ENCODE measurements at places on chromosomes 1 and 21. TPM values are rescaled to one million over a fixed set of nuclear protein-coding genes. Genes with fewer than 3 reads are reported as not detected.

DNA sequence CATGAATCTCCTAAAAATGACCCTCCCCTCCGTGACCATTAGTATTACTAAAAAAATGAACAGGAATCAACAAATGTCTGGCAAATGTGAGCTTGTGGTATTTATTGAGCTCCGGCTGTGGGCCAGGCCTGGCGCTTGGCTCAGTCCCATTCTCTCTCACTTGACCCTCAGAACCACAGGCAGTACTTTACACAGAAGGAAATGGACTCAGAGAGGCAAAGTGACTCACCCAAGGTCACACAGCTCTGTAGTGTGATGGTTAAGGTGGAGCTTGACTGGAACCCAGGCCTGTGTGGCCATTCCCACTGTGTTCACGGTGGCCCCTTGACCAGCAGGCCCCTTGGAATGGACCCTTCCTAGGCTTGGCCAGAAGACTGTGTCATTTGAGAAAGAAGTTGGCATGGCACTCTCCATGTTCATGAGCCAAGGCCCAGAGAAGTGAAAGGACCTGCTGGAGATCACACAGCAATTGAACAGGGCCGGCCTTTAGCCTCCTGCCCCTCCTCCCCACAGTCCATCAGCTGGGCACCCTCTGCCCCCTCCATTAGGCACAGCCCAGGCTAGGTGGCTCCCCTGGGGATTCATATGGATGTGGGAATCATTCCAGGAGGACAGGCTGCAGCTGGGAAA is 32.1 kb downstream of the FAM151A start:
- no peak overlapping the region for H3K4me3 ChIP-seq
- no peak overlapping the region for H3K27ac ChIP-seq
- no peak for DNase-seq
- H3K27me3 ChIP-seq = no peaks in the 10 kb centered on the region
- no peaks in the 10 kb centered on the region for H3K4me1 ChIP-seq
- no peaks in the 10 kb centered on the region for H3K36me3 ChIP-seq

Gene AMY2A
- not detected for total RNA-seq

DNA sequence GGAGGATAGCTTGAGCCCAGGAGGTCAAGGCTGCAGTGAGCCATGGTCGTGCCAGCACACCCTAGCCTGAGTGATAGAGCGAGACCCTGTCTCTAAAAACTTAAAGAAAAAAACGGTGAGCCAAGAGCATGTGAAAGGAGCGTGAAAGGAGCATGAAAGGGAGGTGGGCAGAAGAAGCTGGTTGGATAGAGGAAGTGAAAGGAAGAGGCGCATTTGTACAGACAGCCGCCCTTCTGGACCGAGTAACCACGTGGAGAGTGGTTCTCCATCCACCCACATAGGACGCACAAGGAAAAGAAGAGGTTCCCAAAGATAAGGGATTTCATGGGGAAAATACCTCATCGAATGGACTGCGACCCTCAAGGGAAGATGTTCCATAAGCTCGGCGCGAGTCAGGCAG is 60.4 kb upstream of the IFNAR2 start:
- no peaks in the 10 kb centered on the region for H3K36me3 ChIP-seq
- no peak overlapping the region for H3K4me3 ChIP-seq
- no peak for DNase-seq
- no peak overlapping the region for H3K27ac ChIP-seq
- H3K4me1 ChIP-seq = no peaks in the 10 kb centered on the region

GRCh38 chr1:227945891-227946623 is 1.7 kb downstream of the WNT9A start:
- peak overlapping the region; percentile 63 for H3K4me3 ChIP-seq
- H3K36me3 ChIP-seq = no peaks in the 10 kb centered on the region
- peaks cover 19% of the 10 kb centered on the region for H3K27me3 ChIP-seq

Gene RAP1GAP
- total RNA-seq = 8.0 TPM

DNA sequence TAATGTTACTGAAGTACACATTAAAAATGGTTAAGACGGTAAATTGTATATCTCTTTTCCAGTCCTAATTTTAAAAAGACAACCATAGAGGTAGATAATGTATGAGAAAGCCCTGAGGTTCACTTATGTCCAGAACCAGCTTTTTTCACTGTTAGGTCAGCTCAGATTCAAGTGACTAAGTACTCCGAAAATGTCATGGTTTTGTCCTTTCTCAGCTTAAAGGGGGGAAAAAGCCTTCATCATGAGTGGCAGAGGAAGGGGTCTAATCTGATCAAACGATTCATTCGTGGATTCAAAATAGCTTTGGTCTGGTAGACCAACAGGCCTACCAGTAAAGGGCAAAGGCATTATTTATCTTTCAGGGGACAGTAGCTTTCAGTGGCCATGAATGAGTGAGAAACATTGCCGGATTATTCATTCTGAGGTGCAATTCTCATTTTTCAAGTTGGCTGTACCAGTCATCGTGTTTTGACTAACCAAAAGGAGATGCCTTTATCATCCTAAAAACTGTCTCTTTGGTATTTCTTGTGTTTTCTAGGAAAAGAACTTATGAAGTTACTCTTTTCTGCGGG is 208.4 kb downstream of the HHIPL2 start:
- no peaks in the 10 kb centered on the region for H3K36me3 ChIP-seq
- H3K27me3 ChIP-seq = peaks cover 13% of the 10 kb centered on the region
- no peak overlapping the region for H3K27ac ChIP-seq
- H3K4me3 ChIP-seq = no peak overlapping the region

Gene C1QB
- not detected for total RNA-seq

DNA sequence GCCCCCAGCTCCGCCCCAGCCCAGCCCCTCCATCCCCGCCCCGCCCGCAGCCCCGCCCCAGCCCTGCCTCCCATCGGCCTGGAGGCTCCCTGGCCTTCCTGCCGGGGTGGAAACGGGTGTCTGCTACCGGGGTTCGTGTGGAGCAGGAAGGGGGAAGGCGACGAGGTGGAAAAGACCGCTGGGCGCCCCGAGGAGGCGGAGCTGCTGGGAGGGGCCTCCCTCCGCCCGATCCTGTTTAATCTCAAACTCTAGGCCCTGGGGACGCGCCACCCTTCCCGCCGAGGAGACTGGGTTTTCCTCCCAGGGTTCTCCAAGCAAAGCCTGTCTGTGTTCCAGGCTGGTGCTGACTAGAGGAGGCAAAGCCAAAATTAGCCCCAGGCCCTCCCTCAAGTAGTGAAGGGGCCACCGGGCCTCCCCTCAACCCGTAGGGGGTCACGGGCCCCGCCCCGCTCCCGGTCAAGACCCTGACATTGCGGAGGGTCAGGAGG is 16.2 kb upstream of the TTLL10 start:
- peak overlapping the region; percentile 56 for H3K4me3 ChIP-seq
- H3K27me3 ChIP-seq = no peaks in the 10 kb centered on the region
- H3K36me3 ChIP-seq = no peaks in the 10 kb centered on the region
- DNase-seq = peak; percentile 64

Gene SEC22B
- 42.3 TPM for total RNA-seq

DNA sequence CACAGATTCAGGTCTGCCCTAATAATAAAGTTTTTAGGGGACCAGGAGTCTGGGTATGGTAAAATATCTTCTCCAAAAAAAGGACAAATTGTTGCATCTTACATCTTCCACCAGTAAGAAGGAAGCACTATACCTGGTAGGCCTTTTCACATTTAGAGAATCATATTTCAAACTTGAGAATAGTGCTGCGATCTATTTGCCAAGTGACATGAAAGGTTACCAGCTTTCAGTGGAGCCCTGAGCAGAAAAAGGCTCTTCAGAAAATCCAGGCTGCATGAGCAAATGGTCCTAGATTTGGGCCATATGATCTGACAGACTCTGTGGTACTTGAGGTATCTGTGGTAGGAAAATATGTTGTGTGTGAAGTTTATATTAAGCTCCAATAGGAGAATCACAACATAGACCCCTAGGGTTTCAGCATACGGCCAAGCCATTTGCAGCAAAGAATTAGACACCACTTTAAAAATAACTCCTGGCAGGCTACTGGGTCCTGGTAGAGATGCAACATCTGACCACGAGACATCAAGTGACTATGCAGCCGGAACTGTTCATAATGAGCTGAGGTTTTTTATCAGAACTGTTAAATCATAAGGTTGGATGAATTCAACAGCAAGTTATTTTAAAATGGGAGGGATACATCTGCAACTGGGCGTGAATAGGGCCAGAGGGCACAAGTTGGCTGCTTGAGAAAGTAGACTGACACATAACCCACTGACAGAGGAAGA is 38.6 kb upstream of the CCDC190 start:
- no peak overlapping the region for H3K4me3 ChIP-seq
- H3K27ac ChIP-seq = no peak overlapping the region

GRCh38 chr1:25469177-25469576 is 38.5 kb downstream of the MACO1 start:
- no peaks in the 10 kb centered on the region for H3K27me3 ChIP-seq
- peaks cover 17% of the 10 kb centered on the region for H3K36me3 ChIP-seq
- H3K4me3 ChIP-seq = no peak overlapping the region

Gene OR2T33
- not detected for total RNA-seq

Gene LCE1C
- total RNA-seq = not detected

GRCh38 chr1:184559117-184559713 is 172.4 kb downstream of the C1orf21 start:
- peaks cover 3% of the 10 kb centered on the region for H3K36me3 ChIP-seq
- no peaks in the 10 kb centered on the region for H3K27me3 ChIP-seq
- peaks cover 23% of the 10 kb centered on the region for H3K4me1 ChIP-seq
- no peak for DNase-seq
- no peak overlapping the region for H3K4me3 ChIP-seq
- H3K27ac ChIP-seq = no peak overlapping the region

- H3K27me3 ChIP-seq = no peaks in the 10 kb centered on the region
- H3K4me1 ChIP-seq = peaks cover 19% of the 10 kb centered on the region
- DNase-seq = no peak
- H3K36me3 ChIP-seq = peaks cover 27% of the 10 kb centered on the region
- H3K27ac ChIP-seq = peak overlapping the region; percentile 88
Measured at GRCh38 chr1:235239851-235240250, 78.8 kb upstream of the RBM34 start.

DNA sequence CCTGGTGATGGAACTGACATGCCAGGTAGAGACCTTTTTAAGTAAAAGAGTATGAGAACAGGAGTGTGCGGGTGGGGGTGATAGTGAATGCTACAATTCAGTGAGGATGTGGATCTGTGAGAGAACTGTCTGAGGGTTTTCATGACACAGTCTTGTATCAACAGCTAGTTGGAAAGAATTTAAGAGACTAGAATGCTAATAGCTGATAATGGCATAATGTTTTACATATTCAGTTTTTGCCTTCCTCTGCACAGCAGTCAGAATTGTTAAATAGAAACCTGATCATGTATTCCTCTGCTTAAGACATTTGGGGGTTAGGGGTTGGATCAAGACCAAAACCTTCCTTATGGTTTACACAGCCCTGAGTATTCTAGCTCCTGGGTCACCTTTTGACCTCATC is 152.8 kb upstream of the ZRANB2 start:
- H3K27me3 ChIP-seq = no peaks in the 10 kb centered on the region
- no peak overlapping the region for H3K4me3 ChIP-seq
- H3K4me1 ChIP-seq = peaks cover 12% of the 10 kb centered on the region
- H3K36me3 ChIP-seq = no peaks in the 10 kb centered on the region

DNA sequence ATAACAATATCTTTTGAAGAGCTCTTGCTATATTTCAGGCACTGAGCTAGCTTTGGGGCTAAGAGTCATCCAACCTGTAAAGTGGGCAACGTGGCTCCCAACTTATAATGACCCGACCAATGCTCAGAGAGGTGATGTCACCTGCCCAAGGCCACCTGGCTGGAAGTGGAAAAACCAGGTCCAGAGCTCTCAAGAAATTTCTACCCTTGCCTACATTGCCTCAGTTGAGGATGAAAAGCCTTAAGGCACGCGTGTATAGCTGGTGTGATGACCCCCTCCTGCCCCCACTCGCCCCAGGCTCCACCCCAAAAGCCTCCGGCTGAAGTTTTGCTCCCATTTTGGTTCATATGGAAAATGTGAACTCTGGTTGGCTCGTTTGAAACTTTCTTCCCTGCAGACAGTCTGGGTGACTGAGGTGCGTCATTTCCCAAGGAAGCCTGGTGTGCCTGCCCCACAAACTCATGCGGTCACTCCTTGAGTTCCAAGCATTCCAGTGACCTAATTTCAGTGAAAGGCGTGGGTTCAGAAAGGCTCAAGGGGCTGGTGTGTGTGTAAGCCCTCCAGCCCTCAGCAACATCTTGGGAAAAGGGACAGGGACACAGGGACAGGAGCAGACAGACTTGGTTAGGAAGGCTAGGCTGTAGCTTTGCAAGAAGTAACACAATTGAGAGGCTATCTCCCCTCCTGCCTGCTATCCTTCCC is 20.5 kb downstream of the HTR1D start:
- peaks cover 6% of the 10 kb centered on the region for H3K4me1 ChIP-seq
- DNase-seq = no peak
- H3K4me3 ChIP-seq = no peak overlapping the region
- no peaks in the 10 kb centered on the region for H3K27me3 ChIP-seq

Gene DMRTA2
- not detected for total RNA-seq

DNA sequence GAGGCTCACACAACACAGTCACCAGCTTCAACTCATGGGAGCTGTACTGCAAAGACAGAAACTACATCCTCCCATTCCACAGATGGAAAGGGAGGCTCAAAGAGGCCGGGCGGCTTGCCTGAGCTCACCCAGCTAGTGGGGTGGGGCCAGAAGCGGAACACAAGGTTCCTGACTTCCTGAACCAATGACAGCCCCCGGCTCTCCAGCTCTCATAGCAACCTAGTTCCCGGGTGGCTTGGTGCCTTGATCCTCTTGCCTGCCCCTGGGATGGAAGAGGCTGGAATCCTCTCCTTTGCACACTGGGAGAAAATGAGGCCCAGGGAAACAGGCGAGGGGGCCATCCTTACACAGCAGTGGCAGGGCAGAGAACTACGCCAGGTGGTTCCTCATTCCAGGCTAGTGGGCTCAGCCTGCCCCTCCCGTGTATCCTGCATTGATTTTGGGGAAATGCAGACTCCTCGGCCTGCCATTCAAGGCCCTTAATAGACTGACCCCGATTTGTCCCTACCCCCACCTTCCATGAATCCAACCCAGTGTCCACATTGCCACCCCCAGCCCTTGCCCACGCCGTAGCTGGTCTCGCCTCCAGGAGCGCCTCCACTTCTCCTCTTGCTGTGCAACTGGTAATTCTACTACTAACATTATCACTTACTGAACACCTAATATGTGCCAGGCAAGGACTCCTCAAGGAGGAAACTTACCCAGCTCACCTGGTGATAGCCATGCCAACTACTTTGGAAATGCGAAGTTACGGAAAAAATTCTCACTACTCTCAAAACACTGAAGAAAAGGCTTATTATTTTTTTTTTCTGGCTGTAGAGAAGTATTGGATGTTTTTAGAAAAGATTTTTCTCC is 5.0 kb downstream of the RAP1GAP start:
- H3K4me3 ChIP-seq = no peak overlapping the region
- H3K36me3 ChIP-seq = no peaks in the 10 kb centered on the region
- DNase-seq = no peak
- H3K27me3 ChIP-seq = peaks cover 70% of the 10 kb centered on the region

DNA sequence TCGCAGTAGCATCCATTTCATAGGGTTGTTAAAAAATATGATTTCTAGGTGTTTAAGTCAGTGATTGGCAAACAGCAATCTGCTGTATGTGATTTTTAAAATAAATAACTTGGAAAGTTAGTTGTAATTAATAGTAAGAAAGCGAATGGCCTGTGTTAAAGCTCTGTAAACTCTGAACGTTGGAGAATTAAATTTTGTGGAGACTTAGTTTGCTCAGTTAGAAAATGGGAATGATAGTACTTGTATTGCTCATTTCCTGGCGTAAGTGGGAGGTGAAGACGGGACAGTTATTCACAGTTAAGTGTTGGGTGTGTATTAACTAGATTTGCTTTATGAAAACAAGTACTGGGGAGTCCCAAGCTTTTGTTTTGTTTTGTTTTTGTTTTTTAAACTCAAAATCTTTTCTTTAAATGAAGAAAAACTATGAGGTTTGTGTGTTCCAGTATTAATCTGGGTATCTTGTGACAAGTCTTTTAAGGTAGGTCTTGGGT is 995 bp downstream of the CACYBP start:
- H3K27me3 ChIP-seq = no peaks in the 10 kb centered on the region
- peaks cover 1% of the 10 kb centered on the region for H3K36me3 ChIP-seq

GRCh38 chr1:244705261-244706234 is 52.6 kb downstream of the DESI2 start:
- peaks cover 3% of the 10 kb centered on the region for H3K4me1 ChIP-seq
- no peak overlapping the region for H3K4me3 ChIP-seq
- no peak for DNase-seq
- no peak overlapping the region for H3K27ac ChIP-seq

All from mesothelial cell of epicardium (in vitro differentiated cells).